ENCODE measurements at places on chromosomes 2 and 18. TPM values are rescaled to one million over a fixed set of nuclear protein-coding genes. Genes with fewer than 3 reads are reported as not detected.

The C1GALT1C1L gene
- 0.63 TPM for polyA plus RNA-seq

The RBKS gene
- polyA plus RNA-seq = 1.9 TPM

The AQP4 gene
- 1.9 TPM for polyA plus RNA-seq

The FASTKD2 gene
- 12.5 TPM for polyA plus RNA-seq

The AMER3 gene
- polyA plus RNA-seq = 0.08 TPM

GRCh38 chr2:188824125-188824524 lies 150.0 kb upstream of the COL3A1 start:
- DNase-seq = no peak

GRCh38 chr2:191148281-191148680 lies 2.5 kb downstream of the STAT4 start:
- no peak for DNase-seq

- DNase-seq = no peak
Observed at GRCh38 chr2:217818293-217818850, 184.4 kb downstream of the TNS1 start.

DNA sequence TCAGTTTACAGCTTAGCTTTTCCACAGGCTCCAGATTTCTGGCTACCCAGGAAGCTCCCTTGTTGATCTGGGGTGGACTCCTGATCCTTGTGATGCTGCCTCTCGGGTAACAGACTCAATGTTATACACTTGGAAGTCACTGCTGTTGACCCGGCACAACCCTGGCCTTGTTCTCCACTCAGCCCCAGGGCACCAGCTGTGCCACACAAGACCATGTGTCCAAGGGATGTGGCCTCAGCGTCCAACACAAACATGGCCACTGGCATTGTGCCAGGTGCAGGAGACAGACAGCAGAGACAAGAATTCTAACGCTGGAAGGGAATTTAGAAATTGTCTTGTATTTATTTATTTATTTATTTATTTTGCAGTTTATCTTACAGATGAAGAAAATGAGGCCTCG lies 39.0 kb upstream of the PPP4R1 start:
- peak; percentile 57 for DNase-seq

DNA sequence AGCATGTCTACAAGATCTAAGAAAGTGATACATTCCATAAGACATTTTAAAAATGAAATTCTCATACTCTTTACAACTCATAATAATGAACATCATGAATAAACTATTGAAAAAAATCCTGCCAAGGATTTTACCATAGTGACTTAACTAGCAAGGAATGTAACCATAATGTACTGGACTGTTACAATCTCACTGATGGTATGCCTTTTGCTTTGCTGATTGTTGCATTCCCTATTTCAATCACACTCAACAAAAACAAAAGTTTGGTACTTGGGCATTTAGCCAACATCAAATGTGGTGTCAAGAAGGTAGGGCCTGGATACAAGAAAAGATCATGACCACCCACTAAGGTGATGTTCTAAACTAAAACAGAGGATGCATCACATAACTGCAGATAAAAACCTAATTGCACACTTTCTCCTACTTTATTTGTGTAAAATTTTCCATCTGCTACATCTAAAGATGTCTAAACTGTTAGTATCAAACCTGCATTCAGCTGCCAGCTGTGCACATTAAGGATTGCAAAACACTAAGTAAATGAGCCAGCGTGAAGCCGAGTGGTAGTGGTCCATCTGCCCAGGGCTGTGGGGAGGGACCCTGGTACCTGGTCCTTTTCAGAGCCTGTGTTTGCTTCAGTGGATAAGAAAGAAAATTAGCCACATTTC lies 564.4 kb downstream of the ZEB2 start:
- DNase-seq = peak; percentile 34
